Immature natural killer cell (primary cell): ENCODE measurements at places on chromosomes 12 and 14. TPM values are rescaled to one million over a fixed set of nuclear protein-coding genes. Genes with fewer than 3 reads are reported as not detected.

Gene ADAM21
- polyA plus RNA-seq: 0.30 TPM

Gene MYF5
- not detected for polyA plus RNA-seq

Gene RNASE7
- not detected for polyA plus RNA-seq

Gene ZC3H10
- 1.3 TPM for polyA plus RNA-seq

Gene PGF
- polyA plus RNA-seq: 0.07 TPM

Gene GLS2
- polyA plus RNA-seq: 2.0 TPM

Gene GPX2
- polyA plus RNA-seq: not detected

Gene PAH
- not detected for polyA plus RNA-seq

Gene KLRC2
- polyA plus RNA-seq: 34.5 TPM

Gene IFNG-AS1
- polyA plus RNA-seq: 1.7 TPM

Gene PACS2
- 2.7 TPM for polyA plus RNA-seq

Gene KRT6A
- polyA plus RNA-seq: not detected

Gene CCDC198
- polyA plus RNA-seq: not detected

Gene GOLGA5
- polyA plus RNA-seq: 19.7 TPM

Gene EEA1
- 3.5 TPM for polyA plus RNA-seq

Gene KRT79
- not detected for polyA plus RNA-seq

Gene HRK
- not detected for polyA plus RNA-seq

Gene LMO3
- not detected for polyA plus RNA-seq

Gene KLRK1
- 949 TPM for polyA plus RNA-seq

Gene SERPINA9
- not detected for polyA plus RNA-seq

Gene CFAP251
- polyA plus RNA-seq: not detected

Gene CIROP
- polyA plus RNA-seq: not detected

Gene PTPRO
- not detected for polyA plus RNA-seq

Gene ATG2B
- 2.9 TPM for polyA plus RNA-seq
